ENCODE measurements at places on chromosomes 3 and 15.
A peak's percentile ranks its signal among the peaks of the same experiment; 100 is the strongest.

DNA sequence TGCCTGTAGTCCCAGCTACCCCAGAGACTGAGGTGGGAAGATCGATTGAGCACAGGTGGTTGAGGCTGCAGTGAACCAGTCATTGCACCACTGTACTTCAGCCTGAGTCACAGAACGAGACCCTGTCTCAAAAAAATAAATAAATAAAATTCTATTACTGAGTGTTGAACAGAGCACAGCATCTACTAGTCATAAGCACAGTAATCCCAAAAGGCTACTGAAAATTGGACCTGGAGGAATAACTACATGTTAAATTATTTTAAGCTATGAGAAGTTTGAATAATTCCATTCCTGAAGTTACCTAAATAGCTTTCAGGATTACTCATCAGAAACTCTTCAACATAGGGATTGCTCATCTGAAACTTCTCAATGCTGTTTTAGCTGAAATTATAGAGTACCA is 43.4 kb downstream of the ARMC8 start:
- peak; percentile 30 for DNase-seq

DNA sequence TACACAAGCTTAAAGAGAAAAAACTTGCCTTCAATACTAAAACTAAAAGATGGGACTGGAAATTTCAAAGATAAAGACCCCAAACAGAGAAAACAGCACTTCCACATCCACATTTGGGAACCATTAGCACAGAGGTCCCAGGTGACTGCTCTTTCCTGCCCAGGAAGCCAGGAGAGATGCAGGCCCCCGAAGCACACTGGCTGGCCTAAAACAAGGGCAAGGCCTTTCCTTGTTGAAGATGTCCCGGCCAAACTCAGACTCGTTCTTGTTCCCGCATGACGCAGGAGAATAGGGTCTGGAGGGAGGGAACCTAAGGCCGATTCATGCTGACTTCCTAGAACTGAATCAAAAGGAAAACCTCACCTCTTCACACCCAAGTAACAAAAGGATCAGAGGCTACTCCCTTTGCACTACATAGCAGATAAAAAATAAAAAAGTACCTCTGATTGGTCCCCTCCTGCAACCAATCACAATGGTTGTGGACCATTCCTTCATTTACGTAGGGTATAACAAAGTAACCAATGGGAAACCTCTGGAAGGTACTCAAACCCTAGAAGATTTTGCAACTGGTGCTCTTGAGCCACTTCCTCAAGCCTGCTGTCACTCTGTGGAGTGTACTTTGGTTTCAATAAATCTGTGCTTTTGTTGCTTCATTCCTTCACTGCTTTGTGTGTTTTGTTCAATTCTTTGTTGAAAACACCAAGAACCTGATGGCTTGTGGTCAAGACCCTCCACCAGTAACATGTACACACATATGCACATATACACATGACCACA is 48.7 kb downstream of the EFCAB12 start:
- DNase-seq, result no peak

DNA sequence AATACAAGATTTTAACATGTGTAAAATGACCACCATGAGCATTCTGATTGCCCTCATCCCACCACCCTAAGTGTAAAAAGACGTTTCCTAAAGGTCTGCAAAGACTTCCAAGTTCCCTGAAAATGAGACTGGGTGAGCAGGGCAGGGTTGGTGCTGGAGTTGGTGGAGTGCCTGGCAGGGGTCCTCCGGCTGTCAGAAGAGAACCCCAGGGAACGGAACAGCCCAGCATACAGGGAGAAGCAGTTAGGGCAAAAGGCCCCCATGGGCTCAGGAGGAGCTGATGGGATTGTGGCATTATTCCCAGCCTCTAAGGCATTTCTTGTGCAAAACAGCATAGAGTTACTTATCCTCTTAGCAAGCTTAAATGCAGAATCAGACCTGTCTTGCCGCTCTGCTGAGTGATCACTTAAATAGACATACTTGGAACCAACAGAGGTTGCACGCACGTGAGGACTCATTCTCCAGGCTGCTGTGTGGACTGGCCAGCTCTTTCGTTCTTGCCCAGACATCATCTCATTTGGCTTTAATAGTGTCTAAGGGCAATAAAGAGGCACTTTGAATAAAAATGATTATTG is 36.0 kb downstream of the XYLB start:
- DNase-seq, result no peak

GRCh38 chr15:85454403-85454802 is 74.0 kb downstream of the AKAP13 start:
- no peak for DNase-seq

DNA sequence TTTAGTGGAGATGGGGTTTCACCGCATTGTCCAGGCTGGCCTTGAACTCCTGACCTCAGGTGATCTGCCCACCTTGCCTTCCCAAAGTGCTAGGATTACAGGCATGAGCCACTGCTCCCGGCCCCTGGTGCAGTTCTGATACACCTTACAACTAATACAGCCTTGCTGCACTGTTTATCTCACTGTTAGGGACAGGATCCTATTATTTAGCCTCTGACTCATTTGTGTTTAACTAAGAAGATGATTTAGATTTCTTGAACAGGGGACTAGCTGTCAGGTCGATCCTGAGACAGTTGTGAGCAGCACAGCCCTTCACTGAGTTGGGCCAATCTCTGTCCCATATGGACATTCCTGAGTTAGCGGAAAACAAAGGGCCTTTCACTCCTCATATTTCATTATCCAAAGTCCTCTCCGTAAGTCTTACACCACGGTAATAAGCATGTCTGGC is 19.2 kb downstream of the GYG1 start:
- no peak for DNase-seq

- no peak for DNase-seq
Measured at GRCh38 chr3:19103510-19103909, 44.8 kb upstream of the KCNH8 start.

- no peak for DNase-seq
Measured at GRCh38 chr15:76636059-76636458, 269.1 kb downstream of the SCAPER start.

DNA sequence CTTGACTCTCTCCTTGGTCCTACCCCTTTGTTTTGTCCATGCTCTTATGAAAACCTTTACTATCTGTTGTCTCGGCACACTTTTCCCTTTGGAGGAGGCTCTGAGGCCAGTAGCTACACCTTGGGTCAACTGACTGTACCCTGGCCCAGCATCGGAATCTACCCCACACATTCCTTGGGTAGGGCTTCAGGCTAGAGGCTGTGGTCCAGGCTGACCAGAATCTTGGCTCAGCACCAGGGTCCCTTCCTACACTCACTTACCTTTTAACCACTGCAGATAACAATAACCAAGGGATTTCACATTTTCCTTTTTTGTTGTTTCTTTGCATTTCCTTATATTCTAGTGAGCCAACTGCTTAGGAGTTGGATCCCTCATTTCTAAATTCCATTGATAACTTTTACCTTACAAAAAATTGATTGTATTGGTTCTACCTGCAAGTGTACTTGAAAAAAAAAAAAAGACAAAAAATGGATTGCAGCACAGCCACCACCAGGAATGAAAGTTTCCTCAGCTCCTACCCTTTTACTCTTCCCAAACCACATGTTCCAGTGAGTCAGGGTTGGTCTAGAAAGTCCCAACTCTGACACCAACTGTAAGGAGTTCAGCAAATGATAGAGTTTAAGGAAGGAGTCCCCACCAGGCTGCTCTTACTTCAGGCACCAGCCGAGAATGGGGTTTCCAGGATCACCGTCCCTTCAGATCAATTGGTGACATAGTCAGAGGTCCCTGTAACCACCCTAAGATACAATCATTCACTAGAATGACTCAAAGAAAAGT is 95.6 kb downstream of the FBLN2 start:
- peak; percentile 32 for DNase-seq

- no peak for DNase-seq
Measured at GRCh38 chr15:43525131-43525530, 7.7 kb downstream of the MAP1A start.

- no peak for DNase-seq
Measured at GRCh38 chr15:91874171-91874570, 20.7 kb downstream of the SLCO3A1 start.

GRCh38 chr3:98782824-98783500 is 19.8 kb downstream of the ST3GAL6 start:
- no peak for DNase-seq

DNA sequence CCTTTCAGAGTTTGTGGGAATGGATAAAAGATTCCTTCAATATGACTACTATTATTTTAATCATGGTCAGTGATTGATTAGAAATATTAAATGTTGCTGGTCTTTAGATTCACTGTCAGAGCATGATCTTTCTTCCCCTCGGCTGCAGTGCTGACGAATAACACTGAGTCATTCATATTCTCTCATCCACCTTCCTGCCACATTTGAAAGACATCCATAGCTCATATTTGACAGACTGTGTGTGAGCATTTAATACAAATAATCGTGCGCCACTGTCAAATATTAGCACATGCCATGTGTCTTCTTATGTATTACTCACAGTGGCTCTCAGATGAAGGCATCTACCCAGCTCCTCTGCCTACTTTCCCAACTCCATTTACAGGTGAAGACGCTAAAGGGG is 476.5 kb upstream of the TPRG1 start:
- DNase-seq, result no peak

DNA sequence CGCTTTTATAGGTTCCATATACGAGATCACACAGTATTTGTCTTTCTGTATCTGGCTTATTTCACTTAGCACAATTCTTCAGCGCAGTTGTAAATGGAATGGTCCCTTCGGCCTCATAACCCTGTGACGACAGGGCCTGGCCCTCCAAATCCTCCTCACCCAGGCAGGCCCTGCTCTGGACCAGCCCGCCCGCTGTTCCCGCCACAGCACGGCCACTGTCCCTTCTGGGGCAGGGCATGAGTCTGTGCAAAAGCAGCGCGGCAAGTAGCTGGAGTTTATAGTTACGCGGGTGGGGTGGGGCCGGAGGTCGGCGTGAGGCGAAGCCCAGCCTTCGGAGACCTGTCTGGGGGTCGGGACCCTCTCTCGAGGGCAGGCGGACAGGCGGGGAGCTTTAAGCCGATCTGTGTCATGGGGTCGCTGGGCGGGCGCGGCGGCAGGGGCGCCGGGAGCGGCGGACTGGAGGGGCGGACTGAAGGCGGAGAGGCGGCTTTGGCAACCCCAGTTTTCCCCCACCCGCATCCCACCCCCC is 543 bp downstream of the ARPIN start:
- DNase-seq, result peak; percentile 8

GRCh38 chr15:99734575-99734974 is 1.3 kb upstream of the LYSMD4 start:
- DNase-seq, result no peak

- DNase-seq, result no peak
Measured at GRCh38 chr3:25818335-25818734, 28.4 kb downstream of the OXSM start.

DNA sequence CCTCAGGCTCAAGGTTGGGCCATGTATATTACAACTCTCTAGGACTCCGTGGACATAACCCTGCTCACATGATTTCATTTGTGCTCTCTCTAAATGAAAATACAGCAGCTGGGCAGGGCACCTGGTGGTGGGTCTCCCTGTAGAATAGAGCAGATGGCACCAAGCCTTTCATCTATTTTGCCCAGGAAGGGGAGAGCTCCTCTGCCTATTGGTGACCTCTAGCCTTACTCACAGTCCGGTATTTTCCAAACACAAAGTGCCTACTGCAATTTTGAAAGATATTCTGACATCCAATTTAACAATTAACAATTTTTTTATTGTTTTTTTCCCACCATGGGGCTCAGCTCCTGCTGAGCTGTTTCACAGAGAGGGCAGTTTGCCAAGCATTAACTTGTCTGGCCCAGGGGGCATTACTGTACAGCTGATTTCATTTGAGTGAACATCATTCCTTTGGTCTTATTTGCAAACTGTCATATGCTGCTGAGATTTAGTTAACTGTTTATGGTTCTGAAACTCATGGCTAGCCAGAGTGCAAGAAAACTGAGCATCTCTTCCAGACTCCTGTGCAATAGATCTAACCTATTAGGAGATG is 474.0 kb downstream of the EPHB1 start:
- DNase-seq, result no peak

DNA sequence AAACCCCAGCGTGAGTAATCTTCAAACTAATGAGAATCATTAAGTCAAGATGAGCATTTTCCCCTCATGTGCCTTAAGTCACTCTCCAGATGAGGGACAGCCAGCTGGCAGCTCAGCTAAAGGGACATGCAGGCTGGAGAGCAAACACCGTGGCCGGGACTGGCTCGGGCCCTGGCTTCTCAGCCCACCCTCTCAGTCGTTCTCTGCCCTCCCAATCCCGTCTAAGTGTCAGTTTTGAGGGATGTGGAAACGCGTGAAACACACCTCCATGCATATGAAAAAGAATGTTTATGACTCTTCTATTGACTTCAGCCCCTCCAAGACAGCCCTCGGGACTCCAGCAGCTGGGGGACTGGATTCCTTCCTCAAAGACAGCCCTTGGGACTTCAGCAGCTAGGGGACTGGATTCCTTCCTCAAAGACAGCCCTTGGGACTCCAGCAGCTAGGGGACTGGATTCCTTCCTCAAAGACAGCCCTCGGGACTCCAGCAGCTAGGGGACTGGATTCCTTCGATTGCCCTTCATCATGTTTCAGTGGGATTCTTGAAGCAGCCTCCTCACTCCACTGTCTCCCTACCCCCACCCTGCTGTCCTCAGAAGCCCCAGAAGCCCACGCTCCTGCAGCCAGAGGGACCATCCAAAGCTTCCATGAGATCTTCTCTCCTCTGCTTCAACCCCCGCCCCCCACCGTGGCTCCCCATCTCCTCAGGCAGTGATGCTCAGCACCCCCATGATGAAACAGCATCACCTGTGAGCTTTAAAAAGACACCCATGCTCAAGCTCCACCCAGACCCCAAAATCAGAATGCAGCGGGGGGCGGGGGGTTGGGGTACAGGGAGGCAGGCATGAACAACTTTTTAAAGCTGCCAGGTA is 228.9 kb downstream of the XXYLT1 start:
- no peak for DNase-seq

DNA sequence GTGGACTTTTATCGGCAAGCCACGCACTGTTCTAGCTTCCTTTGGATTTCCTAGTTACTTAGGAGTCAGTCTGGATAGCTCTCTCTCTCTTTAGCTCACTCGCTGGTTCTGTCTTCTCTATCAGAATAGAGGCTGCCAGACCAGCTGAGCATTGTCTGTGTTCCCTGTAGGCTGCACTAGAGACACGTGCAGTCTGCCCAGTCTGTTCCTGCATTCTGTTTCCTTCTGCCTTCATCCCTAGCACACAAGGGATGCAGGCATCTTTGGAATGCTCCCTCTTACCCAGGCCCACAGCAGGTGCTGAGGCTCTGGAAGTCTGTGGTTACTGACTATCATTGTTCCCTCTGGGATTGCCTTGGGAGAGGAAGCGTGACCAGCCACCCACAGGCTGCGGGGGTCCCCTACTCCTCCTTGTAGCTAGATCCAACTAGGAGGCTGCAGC is 322.8 kb downstream of the ZNF621 start:
- peak; percentile 88 for DNase-seq

GRCh38 chr15:86676002-86676401 is 596.3 kb downstream of the AGBL1 start:
- no peak for DNase-seq

- no peak for DNase-seq
Measured at GRCh38 chr3:139578783-139579182, 39.2 kb upstream of the RBP1 start.

DNA sequence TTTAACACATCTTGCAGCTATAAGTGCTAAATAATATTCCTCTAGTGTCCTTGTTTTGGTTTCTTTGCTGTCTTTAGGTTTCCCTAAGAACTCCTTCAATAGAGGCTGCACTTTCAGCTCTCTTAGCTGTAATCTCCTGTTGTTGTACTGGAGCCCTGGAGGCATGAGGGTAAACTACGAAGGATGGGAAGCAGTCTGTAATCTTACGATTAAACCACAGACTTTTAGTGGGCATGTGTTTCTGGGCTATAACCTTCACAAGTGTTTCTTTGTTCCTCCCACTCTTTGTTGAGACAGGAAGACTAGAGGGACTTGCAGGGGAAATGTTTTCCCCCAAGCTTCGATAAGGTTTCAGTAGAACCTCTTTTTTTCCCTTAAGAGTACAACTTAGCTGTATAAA is 1058.1 kb downstream of the NSUN3 start:
- no peak for DNase-seq

Data from astrocyte of the spinal cord (primary cell).